ENCODE measurements at places on chromosomes 13 and 19. TPM values are rescaled to one million over a fixed set of nuclear protein-coding genes. Genes with fewer than 3 reads are reported as not detected.
A peak's percentile ranks its signal among the peaks of the same experiment; 100 is the strongest.

The CAMSAP3 gene
- 60.5 TPM for total RNA-seq

The NCAN gene
- total RNA-seq = 0.25 TPM

The CD70 gene
- not detected for total RNA-seq

The MIPEP gene
- 17.3 TPM for total RNA-seq

The KASH5 gene
- total RNA-seq = not detected

The TNFSF9 gene
- total RNA-seq = 1.0 TPM

The RAB3D gene
- total RNA-seq = 34.9 TPM

The SCGB2B2 gene
- 0.24 TPM for total RNA-seq

DNA sequence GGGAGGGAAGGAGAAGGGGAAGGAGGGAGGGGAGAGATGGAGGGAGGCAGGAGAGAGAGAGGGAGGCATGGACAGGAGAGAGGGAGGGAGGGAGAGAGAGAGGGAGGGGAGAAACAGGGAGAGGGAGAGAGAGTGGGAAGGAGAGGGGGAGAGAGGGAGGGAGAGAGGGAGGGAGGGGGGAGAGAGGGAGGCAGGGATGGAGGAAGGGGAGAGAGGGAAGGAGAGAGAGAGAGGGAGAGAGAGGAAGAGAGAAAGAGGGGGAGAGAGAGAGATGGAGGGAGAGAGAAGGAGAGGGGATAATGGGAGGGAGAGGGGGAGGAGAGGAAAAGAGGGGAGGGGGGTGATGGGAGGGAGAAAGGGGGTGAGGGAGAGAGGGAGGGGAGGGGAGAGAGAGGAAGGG, 86.8 kb upstream of the VSTM2B start:
- no peak for DNase-seq

DNA sequence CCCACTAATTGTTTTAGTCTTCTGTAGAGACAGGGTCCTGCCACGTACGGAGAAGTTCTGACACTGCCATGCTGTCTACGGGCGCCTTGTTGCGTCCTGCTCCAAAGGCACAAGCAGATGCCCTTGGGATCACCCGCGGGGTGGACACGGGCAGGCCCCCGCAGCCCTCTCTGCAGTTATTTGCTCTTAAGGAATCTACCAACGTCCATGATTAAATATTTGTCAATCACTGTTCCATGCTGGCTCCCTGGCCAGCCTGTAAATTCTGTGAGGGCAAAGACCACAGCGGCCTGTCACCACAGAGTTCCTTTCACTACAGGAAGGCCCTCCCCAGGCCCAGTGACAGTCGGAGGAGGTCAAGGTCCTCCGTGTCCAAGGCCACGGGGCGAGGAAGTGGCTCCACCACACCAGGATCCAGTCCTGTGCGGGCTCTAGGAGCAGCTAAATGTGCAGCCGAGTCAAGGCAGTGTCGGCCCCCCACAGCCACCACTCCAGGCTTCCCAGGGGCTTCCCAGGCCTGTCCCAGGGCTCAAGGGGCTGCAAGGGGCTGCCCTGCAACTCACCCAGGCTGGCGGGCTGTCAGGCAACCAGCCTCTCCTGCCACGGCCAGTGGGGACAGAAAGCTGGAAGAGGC, 2.1 kb downstream of the RNF126 start:
- peak; percentile 80 for DNase-seq

- DNase-seq = no peak
Measured at GRCh38 chr13:100957741-100958140, 283.1 kb upstream of the TMTC4 start.

GRCh38 chr19:12668932-12669269, 2.3 kb downstream of the WDR83 start:
- DNase-seq = no peak

- DNase-seq = no peak
Measured at GRCh38 chr19:41415154-41415571, 12.0 kb downstream of the B3GNT8 start.

- DNase-seq = peak; percentile 72
Measured at GRCh38 chr19:38004521-38005223, 97.7 kb downstream of the SIPA1L3 start.

- DNase-seq = no peak
Measured at GRCh38 chr13:29704648-29705047, 109.2 kb upstream of the SLC7A1 start.

DNA sequence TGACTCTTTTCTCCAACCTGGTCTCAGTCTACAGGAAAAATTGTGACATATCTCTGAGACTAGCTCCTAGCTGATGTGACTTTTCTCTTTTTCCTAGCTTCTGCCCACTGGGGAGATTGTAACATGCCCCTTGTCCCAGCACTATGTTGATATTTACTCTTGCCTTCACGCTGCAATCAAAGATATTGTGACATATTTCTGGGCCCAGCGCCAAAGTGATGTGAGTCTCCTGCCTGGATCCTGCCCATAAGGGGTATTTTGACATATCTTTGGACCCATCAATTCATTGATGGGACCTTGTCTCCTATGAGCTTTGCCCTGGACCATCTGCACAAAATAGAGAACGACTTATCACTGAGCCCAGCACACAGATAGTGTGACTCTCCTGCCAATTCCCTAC, 41.1 kb downstream of the ZNF729 start:
- DNase-seq = no peak

GRCh38 chr13:82477436-82477835, 1404.8 kb downstream of the SLITRK1 start:
- no peak for DNase-seq

DNA sequence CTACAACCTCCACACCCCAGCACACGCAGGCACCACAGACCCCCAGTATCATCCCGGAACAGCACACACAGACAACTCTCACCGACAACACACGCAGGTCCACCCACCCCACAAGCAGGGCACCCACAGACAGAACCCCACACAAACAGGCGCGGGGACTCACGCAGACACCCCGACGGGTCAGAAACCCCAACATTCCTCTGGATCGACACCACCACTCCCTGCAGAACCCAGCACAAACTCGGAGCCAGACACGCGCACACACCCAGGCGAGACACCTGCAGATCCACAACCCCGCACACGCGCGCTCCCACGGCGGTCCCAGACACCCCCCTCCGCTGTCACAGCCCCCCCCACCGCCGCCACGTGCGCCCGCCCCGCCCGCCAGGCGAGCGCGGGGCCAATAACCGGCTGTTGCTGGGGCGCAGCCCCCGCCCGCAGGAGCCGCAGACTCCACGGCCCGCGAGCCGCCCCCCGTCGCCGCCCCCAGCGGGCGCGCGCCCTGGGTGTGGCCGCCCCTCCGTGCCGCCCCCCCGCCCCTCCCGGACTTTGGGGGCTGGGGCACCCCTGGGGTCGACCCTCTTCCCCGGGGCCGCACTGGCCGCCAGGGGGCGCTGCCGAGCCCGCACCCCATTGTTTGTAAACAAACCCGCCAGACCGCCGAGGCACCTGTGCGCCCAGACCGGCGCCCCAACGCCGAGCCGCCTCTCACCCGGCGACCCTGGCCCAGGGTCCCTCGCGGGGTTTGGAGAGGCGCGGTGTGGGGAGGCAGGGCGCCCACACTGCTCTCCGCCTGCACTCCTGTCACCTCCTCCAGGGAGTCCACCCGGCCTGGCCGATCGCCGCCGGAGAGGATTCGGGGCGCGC, 712 bp downstream of the BBC3 start:
- DNase-seq = peak; percentile 88

GRCh38 chr13:44514278-44514677, 61.9 kb downstream of the TSC22D1 start:
- DNase-seq = no peak

DNA sequence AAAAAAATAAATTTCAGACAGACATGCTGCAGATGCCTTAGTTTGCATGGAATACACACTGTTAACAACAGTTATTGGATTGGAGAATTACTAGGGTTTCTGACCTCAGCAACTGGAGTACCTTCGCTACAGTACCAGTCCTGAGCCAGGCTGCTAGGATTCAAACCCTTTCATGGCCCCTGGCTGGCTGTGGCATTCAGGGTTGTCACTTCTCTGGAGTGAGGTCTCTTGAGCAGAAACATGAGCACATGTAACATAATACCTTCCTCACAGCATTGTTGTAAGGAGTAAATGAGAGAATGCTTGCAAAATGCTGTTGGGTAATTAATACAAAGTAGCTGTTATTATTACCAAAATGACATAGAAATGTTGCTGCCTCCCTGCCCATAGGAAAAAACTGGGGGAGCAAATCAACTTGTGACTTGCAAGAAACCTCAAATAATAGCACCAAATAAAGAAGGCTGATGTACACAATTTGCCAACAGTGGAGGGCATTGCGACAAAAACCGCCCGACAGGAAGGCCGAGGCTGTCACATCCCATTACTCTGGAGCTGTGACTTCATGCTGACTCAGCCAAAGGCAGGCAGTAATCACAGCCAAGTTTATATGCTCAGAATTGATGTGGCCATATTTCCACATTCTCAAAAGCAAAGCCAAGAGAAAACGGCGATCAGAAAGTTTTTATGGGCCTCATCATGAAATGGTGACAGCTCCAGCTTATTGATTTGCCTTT, 100.4 kb downstream of the RFC3 start:
- no peak for DNase-seq

DNA sequence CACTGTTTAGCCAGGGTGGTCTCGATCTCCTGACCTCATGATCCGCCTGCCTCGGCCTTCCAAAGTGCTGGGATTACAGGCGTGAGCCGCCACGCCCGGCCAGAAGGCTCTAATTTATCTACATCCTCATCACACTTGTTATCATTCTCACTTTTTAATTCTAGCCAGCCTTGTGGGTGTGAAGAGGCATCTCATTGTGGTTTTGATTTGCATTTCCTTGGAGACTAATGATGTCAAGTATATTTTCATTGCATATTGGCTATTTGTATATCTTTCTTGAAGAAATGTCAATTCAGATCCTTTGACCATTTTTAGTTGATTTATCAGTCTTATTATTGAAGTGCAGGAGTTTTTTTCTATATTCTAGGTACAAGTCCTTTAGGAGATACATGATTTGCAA, 27.7 kb upstream of the HIF3A start:
- no peak for DNase-seq

GRCh38 chr13:57946361-57946760, 314.8 kb downstream of the PCDH17 start:
- no peak for DNase-seq

DNA sequence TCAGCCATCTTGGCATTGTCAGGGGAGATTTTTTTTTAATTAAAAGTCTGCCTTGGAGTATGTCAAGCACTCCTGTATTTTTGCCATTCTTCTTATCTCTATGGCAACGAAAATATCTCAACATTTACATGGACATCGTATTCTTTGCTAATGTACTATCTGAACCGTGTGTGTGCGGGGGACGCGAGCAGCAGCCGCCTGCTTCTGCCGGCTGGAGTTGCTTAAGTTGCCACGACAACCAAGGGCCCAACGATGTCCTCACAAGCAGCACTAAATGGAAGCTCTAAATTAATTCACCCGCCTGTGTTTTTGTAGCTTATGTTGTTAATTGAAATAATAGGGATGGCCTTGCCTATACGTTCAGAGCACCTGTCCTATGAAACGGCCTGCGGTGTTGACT, 309.5 kb downstream of the TEX29 start:
- no peak for DNase-seq

DNA sequence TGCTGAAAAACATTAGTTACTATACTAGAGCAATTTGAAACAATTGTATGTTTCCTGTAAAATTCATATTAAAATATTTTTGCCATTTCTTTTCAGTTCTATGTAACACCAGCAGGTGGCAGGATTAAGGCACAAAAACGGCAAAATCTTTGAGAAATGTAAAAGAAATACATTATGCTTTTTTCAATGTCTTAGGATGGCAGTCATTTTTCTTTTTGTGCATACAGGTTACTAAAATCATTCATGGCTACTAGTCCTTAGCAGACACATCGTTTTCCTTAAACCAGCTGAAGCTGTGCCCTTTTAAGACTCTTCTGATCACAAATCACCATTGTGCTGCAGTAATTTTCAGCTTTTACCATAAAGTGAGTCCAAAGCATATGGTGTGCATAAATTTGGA, 800.7 kb upstream of the SLITRK5 start:
- DNase-seq = no peak

GRCh38 chr19:45768655-45768983, 433 bp downstream of the SIX5 start:
- DNase-seq = peak; percentile 70

DNA sequence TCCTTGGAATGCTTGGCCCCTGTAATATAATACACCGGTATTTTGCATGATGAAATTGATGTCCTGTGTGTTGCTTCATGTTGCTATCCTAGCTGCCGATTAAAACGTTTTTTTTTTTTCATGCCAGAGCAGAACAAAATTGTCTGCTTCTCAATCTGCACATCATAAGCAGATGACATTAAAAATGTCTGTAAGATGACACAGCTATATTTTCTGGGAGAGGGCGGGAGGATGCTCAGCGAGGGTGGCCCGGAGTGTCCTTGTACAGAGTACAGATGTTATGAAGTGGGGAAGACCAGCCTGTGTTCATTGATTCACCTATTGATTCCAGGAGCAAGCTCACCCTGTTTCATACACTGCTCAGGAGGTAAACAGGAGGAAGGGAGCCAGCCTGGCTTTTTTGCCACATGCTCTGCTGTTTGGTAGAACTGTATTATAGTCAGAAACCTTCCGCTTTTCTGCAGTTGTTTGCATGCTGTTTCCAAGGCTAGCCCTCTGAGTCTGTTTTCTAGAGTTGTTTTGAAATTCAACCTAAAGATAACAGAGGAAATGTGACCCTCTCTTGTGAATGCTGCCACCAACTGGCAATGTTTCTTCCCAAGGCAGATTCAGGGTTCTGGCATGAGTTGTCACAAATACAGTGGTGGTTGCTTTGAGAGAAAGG, 4.7 kb upstream of the IRS2 start:
- peak; percentile 71 for DNase-seq

GRCh38 chr13:27583645-27584044, 36.7 kb downstream of the LNX2 start:
- DNase-seq = no peak

DNA sequence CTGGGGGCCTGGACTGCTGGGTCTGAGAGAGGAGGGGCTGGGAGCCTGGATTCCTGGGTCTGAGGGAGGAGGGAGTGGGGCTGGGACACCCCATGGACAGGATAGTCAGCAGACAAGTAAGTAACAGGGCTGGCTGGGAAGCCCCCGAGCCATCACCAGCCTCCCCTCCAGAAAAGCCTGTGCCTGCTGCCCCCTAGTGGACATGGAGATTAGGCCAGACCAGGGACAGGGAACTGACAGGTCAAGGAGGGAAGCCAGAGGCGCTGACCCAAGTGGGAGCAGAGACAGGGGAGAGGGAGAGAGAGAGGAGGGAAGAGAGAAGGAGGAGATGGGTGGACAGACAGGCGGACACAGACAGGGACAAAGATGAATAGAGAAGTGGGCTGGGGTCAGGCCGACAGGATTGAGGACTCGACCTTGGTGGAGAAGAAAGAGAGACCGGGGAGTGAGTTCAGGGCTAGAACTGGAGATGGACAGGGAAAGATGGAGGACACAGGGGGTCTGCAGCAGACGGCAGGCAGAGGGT, 6.7 kb upstream of the ERFL start:
- peak; percentile 89 for DNase-seq
